ENCODE measurements at places on chromosomes 3 and 15.

DNA sequence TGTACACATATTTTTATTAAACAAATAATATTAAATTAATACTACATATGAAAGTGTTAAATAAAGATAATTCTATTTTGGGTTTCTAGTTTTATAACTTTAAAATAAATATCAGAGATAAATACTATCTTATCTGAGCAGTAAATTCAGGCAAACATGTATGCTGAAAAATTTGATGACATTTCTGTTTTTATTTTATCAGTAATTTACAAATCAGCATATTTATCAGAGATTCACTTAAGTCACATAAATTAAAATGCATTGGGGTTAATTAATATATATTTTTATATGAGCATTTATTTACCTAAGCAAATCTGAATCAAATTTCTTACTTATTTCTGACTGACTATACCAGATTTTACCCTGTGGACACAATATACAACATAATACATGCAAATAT is 1499.8 kb downstream of the OTOL1 start:
- DNase-seq: no peak

GRCh38 chr3:42569593-42570142 is 12.1 kb downstream of the SEC22C start:
- DNase-seq: no peak

- DNase-seq: peak; percentile 39
Measured at GRCh38 chr15:75107908-75108838, 84.8 kb downstream of the PPCDC start.

DNA sequence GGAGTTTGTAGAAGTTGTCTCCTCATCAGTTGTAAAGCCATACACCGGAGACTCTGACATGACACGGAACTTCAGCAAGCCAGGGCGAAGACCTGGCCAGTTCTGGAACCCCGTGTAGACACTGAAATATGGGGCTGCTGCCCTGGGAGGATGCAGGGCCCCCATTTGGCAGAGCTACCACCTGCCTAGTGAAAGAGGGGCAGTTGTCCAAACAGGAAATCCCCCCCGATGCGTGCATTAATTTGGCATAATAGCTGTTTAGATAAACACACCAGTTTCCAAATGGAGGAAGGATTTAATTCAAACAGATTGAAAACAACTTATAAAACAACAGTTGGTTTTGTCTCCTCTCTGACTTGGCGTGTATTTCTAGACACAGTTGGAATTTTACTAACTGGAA is 357.2 kb downstream of the GABRG3 start:
- no peak for DNase-seq

GRCh38 chr3:8505621-8506020 is 4.0 kb downstream of the LMCD1 start:
- no peak for DNase-seq

DNA sequence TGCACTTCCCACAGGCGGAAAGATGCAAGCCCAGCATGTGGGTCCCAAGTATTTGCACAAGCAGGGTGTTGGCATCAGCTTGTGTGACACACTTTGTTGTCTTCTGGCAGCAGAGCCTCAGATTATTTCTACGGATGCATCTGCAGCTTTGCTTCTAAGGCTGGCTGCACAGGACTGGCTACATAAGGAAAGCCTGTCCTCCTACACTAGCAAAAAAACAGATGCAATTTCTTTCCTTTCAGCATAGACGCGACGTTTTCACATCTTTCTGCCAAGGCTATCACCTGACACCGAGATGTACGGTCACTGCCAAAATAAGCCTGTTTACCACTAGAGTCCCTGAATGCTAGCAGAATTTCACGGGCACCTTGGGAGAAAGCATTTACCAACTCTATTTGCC is 13.5 kb downstream of the MRPS11 start:
- DNase-seq: no peak

GRCh38 chr15:58529041-58529440 is 97.2 kb downstream of the LIPC start:
- no peak for DNase-seq

DNA sequence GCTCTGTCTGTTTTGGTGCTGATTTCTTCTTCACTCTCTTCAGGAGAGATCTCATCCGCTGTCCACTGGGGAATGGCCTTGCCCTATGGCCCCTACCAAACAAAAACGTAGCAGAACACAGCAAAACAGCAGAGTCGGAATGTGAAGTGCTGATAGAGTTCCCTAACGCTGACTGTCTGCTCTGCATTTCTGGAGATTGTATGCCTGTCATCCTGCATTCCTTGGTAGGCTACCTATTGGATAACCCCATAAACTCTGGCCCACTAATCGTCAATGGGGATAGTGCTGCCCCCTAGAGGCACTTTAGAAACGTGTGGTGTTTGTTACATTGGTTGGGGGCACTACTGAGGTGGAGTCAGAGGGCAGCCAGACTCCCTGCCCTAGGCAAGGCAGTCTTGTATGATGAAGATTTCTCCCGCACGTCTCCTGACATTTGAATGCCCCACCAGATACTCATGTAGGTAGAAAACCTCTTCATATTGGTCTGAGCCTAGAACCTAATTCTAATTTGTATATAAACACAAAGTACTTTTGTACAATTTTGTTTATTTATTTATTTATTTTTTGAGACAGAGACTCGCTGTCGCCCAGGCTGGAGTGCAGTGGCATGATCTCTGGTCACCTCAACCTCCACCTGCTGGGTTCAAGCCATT is 15.6 kb upstream of the MAGEF1 start:
- peak; percentile 36 for DNase-seq

- no peak for DNase-seq
Measured at GRCh38 chr15:57861815-57862586, 155.5 kb downstream of the POLR2M start.
